GM13977 (cell line): ENCODE measurements at places on chromosomes 4 and X.
A peak's percentile ranks its signal among the peaks of the same experiment; 100 is the strongest.

GRCh38 chrX:40719218-40719617 lies 16.1 kb downstream of the MED14 start:
- no peak for DNase-seq

- no peak for DNase-seq
These were observed 1.0 kb downstream of the SNX12 start for GRCh38 chrX:71067089-71067488.

DNA sequence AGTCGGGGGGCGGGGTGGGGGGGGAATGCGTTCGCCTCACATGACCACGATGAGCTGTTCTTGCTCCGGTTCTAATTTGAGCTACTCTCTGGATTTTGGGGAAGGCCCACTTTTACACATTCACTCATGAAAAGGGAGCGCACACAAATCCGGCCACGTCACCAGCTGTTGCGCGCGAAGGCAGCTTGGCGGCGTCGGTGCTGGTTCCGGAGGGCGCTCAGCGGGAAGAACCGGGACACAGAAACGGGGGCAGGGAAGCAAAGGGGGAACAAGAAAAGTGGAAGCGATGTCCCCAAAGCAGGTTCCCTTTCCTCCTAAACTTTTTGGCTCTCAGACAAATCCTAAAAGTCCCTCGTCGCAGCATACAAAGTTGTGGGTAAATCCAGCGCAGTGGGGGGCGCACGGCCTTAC lies 605 bp downstream of the ANXA5 start:
- peak; percentile 29 for DNase-seq

- no peak for DNase-seq
These were observed at the start of gene SHROOM2 for GRCh38 chrX:9785944-9786797. SHROOM2 (plus strand) TSS chrX:9786429; CDS start chrX:9786546, 117 bp downstream.

- DNase-seq = no peak
These were observed 554.4 kb downstream of the ARAP2 start for GRCh38 chr4:35689870-35690269.

DNA sequence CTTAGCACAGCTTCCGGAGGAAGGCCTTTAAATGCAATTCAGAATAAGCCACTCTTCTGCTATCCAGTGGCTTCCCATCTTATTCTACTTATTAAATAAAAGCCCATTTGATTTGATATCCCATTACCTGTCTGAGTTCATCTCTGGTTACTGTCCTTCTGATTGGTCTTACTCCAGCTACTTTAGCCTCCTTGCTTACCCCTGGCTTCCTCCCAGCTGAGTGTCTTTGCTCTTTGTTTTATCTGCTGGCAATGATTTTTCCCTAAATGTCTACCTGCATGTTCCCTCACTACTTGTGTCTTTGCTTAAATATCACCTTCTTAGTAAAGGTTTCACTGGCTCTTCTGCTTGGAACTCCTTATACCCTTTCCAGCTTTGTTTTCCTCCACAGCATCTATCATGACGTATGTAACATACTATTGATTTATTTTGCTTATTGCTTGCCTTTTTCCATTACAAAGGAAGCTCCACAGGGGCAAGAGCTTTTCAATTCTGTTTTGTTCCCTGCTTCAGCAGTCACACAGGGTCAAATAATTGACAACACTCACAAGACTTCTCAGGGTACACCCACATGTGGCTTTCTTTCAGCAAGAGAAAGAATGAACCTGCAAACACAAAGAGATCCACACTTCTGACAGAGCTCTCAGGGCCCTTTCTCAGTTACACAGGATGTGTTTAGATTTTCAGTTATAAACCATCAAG lies 63.8 kb downstream of the TBC1D19 start:
- DNase-seq = no peak

DNA sequence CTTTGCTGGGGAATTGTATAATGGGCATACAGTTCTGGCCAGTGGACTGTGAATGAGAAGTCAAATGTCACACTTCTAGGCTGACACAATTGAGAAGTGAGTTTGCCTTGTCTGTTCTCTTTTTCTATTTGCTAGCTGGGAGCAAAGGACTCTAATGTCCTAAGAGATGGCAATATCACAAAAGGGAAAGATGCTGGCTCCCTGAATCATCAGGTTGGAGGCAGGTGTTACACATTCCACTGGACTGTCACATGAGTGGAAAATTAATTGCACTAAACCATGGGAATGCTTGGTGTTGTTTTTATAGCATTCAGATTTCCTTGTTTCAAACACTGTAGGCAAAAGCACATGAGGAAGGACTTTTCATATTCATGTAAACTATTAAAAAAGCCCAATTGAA lies 388.3 kb downstream of the ADAM29 start:
- DNase-seq = no peak

DNA sequence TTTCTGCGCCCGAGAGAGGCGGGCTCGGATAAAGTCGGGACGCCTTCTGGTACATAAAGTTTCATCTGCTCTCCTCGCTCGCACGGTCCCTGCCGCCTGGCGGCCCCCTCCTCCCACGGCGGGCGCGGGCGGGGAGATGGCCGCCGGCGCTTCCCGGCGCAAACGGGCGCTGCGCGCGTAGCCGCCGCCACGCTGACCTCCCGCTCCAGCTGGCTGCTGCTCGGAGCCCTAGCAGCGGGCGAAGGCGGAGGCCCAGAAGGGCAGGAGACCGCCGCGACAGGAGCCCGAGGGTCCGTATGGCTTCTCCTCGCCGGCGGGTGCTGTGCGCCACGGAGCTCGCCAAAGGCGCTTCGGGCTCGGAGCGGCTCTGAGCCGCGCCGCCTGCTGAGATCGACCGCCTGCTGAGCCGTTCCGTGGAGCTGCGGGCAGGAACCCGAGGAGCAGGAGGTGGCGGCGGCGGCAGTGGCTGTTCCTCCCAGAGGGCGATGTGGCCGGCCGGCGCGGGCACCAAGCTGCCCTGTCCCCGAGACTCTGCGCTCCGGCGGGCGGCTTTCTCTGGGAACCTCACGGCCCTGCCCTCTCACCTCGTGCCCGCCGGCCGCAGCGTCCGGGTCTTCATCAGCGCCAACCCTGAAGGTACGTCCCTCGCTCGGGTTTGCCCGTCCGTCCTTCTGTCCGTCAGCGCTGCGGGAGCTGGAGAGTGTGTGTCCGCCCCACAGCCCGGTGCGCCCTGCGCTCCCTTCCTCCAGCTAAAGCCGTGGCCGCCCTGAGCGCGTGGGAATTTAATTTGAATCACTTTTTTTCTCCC lies at the start of gene NWD2:
NWD2 (plus strand) TSS at position 161 of the 808 bp plus-strand sequence; CDS start at position 486, 325 bp downstream.
- peak; percentile 45 for DNase-seq

GRCh38 chr4:56226579-56226978 lies 160.7 kb downstream of the AASDH start:
- DNase-seq = no peak

DNA sequence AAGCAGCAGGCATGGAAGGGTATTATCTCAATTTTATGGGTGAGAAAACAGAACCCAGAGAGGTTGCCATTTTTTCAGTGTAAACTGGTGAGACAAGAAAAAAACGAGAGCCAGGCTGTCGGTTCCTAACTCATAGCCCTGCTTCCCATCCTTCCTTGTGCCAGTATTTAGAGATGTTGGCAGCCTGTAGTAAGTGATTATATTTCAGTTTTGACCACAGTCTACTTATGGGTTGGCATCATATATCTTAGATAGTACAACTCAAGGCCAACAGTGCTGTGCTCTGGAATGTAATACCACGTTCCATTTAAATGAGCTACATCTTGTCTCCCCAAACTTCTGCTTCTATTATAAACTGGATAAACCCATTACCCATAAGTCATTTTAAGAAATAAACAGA lies 40.8 kb downstream of the XK start:
- no peak for DNase-seq

GRCh38 chrX:87728024-87728423 lies 210.4 kb downstream of the KLHL4 start:
- no peak for DNase-seq

GRCh38 chr4:26402458-26402857 lies 81.6 kb downstream of the RBPJ start:
- DNase-seq = no peak
